Suppressor macrophage (primary cell): ENCODE measurements at places on chromosomes 4 and X.
A peak's percentile ranks its signal among the peaks of the same experiment; 100 is the strongest.

- no peak for DNase-seq
Observed at GRCh38 chrX:10379878-10380277, 223.1 kb downstream of the CLCN4 start.

DNA sequence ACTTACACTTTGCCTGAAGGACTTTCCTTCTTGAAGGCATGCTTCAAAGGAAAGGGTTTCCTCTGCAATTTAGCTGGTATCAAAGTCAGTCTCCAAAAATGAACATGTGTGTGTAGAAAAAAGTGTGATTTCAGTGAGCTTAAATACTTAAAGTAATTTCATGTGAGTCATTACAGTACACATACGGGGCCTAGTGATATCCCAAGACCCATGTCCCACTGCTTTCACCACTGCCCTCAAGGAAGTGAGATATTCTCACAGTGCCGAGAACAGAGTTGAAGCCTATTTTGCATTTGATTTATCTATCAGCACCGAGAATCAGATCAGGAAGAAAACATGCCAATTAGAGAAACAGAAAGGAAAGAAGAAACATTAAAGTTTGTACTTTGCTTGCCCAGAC lies 61.0 kb downstream of the CHST7 start:
- no peak for DNase-seq

- no peak for DNase-seq
Observed at GRCh38 chr4:74063859-74064258, 25.4 kb upstream of the CXCL3 start.

GRCh38 chr4:27234306-27234899 lies 373.8 kb downstream of the STIM2 start:
- DNase-seq, result no peak

GRCh38 chrX:36575670-36576069 lies 432.5 kb upstream of the FAM47C start:
- no peak for DNase-seq

GRCh38 chr4:138804711-138805110 lies 210.9 kb upstream of the NOCT start:
- no peak for DNase-seq

DNA sequence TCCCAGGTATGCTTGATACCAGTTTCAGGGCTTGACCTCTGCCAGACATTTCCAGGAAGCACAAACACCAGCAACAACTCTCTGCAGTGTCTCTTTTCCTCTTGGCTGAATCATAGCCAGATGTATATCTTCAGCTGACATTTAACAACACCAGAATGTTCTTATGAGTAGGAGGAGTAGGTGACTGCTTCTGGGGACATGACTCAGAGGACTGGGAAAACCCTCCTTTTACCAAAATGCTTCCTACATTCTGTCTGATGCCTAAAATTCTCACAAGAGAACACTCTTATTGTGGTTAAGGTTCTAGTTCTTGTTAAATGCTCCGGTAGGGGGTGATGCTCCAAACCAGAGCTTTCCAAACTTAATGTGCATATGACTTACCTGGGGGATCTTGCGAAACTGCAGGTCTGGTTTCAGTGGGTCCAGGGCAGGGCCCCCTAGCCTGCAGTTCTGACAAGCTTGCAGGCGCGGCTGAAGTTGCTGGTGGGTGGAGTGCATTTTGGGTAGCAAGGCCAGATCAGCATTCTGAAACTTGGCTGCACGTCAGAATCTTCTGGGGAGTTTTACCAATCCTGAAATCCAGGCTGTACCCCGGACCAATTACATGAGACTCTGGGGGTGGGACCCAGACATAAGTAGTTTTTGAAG lies 329.3 kb upstream of the RPS6KA3 start:
- DNase-seq, result no peak

- peak; percentile 9 for DNase-seq
Observed at GRCh38 chr4:140308366-140309123, 64.9 kb upstream of the SCOC start.

- no peak for DNase-seq
Observed at GRCh38 chr4:81314897-81315470, 100.0 kb upstream of the PRKG2 start.

DNA sequence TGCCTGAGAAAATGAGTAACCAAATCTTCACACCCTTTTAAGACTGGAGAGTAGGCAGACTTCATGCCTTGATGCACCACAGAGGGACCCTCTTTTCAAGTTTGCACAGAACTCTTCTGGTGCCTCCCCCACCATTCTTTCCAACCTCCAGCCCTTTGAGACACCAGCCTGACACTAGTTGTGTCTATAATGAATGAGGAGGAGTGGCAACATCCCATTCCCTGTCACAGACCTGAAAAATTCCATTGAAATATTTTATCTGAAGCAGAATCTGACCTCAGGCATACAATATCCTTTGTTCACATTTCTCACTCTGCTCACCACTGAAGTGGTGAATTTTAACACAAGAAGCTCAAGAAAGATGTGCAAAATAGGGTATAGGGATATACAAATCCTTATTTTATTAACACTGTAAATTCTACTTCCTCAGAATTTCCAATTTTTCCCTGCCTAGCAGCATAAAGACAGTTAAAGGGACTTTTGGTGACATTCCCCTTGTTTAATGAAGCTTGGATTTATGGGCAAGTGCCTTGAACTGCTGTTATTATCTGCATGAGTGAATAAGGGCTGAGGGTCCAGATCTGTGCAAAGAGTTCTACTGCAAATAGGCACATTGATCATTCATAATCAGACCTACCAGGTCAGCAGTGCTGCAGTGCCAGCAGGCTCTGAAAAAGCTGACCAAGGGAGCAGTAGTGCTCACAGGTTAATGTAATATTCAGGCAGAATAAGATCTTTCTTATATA lies 149.9 kb upstream of the PAQR3 start:
- DNase-seq, result no peak

- no peak for DNase-seq
Observed at GRCh38 chrX:70254909-70255308, 5.1 kb downstream of the P2RY4 start.

- peak; percentile 37 for DNase-seq
Observed at GRCh38 chr4:53748328-53748772, 157.1 kb upstream of the LNX1 start.

DNA sequence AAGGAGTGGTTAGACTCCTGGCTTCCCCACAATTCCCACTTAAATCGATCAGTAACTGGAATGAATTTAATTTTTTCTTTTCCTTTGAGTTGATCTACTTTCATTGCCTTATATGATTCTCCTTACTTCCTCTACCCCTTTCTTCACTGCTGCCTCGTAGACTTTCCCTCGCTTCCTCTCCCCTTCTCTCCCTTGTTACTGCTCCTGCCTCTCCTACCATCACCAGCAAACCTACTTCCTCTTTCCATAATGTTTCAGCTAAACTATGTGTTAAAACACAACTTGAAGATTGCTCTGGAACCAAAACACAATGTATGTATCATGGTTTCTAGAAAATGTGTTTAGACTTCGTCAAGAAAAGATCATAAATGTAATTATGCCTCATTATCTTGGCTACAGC lies 132.0 kb upstream of the TET2 start:
- DNase-seq, result peak; percentile 73

DNA sequence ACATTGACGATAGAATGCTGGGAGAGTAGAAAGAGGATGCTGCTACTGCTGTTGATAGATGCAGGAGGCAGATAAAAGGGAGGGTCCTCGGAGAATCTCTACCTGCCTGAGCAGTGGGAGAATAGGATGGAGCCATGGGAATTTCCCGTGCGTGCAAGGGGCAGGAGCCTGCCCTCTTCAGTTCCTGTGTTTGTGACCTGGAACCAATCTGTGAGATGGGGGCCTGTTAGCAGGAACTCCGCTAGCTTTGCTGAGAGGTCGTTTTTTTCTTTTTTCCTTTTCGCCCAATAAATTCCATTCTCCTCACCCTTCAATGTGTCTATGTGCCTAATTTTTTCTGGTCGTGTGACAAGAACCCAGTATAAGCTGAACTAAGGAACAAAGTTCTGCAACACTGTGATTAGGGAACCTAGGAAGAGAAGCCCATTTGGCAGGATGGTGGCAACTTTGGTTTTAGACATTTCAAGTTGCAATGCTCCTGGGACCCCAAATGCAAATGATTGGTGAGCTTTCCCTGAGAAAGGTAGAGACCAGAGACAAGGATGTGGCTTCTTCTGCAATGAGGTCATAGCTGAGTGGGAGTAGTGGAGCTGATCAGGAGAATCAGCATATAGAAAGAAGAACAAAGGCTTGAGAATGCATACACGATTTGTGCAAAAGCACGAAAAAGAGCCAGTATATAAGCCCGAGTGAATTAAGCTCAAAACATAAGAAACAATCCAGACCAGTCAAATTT lies 23.9 kb downstream of the SLC39A8 start:
- DNase-seq, result no peak

DNA sequence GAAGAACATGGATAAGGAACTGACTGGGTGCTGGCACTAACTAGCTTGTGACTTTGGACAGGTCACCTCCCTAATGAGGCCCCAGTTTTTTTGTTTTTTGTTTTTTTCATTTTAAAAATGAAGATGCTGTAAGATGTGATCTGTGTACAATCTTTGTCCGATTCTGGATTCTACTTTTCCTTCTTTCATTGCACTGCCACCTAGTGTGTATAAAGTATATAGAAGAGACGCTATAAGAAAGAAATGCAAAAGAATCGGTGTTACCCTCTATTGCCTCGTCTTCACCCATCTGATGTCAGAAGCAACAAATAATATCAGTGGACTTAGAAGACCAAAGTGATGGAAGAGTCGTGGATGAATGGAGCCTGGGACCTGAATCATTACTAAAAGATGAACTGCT lies 58.6 kb upstream of the P2RY10 start:
- DNase-seq, result peak; percentile 23

DNA sequence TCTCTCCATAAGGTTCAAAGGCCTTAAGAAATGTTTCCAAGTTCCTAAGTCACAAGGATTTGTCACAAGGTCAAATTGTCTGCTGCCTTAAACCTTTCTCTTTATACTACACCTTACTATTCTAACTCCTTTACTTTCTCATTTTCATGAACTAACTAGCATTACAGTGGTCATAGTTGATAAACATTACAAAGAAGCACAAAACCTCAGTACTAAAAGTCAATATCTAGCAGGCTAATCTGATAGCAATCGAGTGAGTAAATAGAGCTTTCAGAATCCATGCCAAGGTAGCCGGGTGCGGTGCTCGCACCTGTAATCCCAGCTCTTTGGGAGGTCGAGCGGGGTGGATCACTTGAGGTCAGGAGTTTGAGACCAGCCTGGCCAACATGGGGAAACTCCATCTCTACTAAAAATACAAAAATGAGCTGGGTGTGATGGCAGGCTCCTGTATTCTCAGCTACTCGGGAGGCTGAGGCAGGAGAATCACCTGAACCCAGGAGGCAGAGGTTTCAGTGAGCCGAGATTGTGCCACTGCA lies 510.0 kb downstream of the GBA3 start:
- DNase-seq, result no peak

DNA sequence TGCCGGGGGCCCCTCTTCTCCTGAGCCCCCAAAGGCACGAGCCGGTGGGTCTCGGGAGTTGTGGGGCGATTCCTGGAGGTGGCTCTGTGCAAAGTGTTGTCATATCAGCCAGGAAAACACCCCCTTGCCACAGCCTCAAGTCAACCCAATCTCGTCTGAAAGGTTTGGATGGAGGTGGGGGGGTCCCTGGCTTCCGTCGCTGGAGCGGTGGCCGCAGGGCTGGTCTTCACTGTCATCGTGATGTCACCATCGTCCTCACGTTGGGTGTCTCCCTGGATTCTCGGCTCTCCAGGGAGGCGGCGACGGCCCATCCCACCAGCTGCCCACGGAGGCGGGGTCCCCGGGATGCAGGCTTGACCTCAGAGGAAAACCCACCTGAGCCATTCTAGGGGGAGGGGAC lies 38.3 kb upstream of the PPP2R3B start:
- no peak for DNase-seq

DNA sequence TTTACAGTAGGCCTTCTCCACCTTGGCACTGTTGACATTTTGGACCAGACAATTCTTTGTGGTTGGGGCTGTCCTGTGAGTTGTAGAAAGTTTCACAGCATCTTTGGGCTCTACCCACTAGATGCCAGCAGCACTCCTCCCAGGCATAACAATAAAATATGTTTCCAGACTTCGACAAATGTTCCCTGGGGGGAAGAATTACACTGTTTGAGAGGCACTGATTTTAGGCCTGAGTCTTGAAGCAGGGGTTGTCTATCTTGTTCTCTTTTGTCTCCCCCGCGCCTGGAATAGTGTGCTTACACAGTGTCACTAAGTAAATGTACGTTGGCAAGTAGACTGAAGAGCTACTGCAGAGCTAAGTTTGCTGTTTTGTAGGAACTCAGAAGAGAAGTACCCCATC lies 254.4 kb upstream of the BOD1L1 start:
- no peak for DNase-seq

GRCh38 chr4:39932776-39933402 lies 44.8 kb downstream of the PDS5A start:
- no peak for DNase-seq

DNA sequence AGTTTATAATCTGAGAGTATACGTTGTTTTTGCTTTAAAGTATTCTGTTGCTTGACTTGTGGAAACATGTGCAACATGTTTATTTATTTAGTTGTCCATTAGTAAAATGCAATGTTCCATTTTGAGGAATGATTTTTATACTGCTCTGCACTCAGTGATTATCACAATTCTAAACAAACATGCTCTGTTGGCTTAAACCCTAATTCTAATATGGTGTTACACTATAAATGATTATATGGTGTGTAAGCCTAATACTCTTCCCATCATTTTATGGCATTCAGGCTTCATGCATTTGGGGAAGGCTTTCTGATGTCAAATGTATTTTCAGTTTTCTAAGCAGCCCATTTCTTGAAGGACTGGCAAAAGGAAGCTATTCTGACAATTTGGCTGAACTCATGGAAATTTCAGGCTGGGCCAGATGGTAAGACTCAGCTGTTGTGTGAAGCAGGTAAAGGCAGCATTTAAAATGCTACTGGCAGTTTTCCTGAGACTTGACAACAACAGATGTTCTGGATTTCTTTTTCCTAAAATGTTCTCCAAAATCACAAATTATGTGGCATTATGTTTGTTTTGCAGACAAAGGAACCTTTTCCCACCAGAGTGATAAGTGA lies 336.7 kb upstream of the GNPDA2 start:
- no peak for DNase-seq

DNA sequence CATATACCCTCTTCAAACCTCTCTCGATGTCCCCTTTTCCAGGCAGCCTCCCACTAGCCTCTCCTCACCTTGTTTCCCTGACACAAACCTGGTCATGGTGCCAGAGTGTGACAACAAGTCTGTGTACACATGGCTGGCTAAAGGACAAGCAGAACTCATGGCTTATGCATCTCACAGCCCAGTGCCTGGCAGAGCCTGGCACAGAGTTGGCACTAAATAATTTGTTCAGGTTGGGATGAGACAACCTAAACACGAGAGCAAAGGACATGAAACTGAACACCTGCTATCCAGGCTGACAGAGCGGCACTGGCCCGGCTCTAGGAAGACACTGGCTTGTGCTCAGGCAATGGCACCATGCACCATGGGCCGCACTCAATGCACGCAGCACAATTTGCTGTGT lies 48.2 kb upstream of the FGFBP2 start:
- DNase-seq, result no peak

- no peak for DNase-seq
Observed at GRCh38 chr4:74456849-74457395, 12.0 kb downstream of the AREG start.

- no peak for DNase-seq
Observed at GRCh38 chr4:7358100-7358735, 76.5 kb downstream of the PSAPL1 start.
